Islet precursor cell (in vitro differentiated cells): ENCODE measurements at places on chromosomes 4 and X.

DNA sequence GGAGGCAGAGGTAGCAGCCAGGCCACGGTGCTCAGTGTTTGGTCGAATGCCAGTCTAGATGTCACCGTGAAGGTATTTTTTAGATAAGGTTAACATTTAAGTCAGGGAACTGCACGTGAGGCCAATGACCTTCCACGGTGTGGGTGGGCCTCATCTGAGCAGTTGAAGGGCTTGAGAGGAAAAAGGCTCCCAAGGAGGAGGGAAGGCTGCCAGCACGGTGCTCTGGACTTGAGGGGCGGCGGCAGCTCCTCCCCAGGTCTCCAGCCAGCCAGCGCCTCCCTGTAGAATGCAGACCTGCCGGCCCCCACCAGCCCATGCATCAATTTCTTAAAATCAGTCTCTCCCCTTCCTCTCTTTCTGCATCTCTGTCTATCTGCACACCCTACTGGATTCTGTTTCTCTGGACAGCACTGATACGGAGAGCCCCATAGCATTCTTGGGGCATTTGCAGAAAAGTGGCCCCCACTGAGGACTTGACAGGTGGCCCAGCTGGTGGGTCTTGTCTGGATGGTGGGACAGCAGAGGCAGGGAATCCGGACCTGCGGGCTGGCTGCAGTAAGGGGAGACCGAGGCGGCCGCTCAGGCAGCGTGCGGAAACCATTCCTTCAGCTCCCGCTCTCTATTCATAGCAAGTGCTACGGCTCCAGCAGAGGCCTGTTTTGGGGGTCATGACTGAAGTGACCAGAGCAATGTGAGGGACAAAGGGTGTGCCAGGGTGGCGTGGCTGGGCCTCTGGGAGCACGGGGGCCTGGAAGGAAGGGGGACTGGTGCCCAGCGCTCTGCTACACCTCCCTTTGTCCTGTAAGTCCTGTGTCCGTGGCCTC is 7.9 kb upstream of the RGS12 start:
- DNase-seq: peak; percentile 38

DNA sequence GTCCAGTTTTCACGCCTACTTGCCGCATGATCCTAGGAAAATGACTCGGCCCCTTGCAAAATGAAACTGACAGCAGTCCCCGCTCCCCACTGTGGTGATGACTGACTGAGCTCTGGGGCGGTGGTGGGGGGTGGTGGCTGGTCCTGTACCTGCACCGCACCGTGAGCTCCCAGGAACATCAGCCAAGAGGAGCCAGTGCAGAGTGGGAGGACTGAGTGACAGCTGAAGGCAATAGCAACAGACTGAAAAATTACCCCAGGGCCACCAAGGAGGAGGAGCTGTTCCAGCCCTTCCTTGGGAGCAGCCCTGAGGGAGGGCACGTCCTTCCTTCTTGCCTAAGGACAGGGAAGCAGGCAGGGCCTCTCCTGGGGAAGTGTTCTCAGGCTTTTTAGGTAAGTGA is 2.4 kb upstream of the C4orf50 start:
- DNase-seq: no peak

DNA sequence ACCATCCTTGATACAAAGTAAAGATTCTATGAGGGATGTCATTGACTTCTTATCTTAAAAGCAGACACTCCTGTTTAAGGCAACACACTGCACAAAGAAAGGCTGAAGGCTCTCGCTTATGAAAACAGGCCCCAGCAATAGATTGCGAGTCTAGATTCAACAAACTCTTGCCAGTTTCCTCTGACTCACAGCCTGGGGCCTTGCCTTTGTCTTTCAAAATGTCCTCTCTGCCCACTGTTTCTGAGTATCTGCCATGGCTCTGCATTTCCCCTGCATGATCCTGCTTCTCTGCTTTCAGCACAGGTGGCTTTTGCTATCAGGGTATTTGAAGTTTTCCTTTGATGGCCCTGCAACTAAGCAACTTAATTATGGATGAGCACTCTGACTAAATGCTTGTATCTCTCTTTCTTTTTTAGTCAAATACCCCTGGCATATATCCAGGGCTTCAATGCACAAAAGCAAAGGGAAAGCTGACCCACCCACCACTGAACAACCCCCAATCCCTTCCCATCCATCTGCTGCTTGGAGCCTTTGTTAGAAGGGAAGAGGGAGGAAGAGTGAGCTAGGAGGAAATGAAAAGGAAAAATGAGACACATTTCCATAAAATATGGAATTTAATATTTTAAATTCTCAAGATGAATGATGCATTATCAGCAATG is 32.2 kb downstream of the NDP start:
- DNase-seq: peak; percentile 57

DNA sequence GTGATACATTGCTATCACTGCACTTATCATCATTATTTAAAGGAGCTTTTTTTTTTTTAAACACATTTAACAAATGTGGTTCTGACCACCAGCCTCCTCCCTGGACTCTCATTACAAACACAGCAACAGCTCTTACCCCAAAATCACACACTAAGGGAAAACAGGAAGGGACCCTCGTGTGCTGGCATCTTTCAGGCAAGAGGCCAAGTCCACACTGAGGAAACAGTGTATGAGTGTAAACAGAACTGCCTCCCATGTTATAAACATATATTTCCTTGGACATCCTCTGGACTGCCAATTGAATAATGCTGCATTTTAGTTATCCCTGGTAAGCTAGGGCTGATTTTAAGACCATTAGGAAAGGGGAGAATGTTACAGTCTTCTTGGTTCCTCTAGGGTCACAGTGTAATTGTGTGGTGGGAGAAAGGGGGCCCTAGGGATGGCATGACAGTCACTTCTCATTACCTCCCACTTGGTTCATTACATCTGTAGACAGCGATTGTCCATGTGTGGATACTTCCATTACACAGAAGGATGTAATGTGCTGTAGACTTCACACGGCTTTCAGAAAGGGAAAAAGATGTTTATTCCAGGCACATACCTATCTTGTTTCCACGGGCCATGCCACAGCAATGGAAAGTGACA is 244.6 kb upstream of the TET2 start:
- no peak for DNase-seq

DNA sequence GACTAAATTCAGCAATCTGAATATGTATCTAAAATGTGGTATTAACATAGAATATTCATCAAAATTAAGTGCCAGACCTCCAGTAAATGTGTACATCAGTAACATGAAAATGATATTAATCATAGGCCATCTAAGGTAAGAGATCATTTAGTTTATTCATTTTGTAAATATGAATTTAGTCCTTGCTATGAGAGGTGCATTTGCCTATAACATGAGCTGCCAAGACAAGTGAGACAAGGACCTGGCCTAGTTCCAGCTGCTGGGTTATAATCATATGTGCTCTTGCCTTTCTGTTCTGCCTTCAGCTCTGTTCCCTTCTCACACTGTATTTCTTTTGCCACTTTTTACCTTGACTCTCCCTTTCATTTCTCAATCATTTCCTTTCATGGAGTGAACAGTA is 160.0 kb downstream of the STIM2 start:
- DNase-seq: no peak

- no peak for DNase-seq
These were observed 4.0 kb upstream of the RPS6KA6 start for GRCh38 chrX:84192006-84192405.

DNA sequence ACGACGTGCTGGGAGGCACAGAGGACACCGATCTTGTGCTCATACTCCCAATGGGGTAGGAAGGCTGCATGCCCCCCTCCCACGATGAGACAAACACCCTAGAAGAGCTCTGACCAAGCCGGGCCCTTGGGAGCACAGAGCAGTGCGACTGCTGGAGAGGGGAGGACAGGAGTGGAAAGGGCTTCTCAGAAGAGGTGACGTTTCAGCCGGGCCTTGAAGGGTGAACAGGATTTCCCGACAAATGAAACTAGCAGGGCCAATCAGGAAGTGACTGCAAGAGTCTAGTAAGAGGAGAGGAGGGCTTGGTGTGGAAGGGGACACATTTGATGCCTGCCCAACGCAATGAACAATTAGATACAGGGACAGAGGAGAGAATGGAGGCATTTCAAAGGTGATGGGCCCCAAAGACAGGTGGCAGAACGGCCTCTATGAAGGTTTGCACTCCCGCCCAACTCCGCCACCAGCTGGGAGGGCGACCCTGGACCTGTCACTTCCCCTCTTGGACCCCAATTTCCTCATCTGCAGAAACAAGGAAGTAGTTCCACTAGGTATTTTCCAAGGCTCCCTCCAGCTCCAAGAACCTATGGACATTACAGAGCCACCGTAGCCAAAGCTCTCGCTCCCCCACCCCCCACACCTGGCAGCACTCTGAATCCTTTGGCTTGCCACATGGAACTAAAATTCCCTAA is 3.9 kb downstream of the HCFC1 start:
- DNase-seq: no peak

- no peak for DNase-seq
These were observed 646 bp downstream of the ABCB7 start for GRCh38 chrX:75155447-75155826.

DNA sequence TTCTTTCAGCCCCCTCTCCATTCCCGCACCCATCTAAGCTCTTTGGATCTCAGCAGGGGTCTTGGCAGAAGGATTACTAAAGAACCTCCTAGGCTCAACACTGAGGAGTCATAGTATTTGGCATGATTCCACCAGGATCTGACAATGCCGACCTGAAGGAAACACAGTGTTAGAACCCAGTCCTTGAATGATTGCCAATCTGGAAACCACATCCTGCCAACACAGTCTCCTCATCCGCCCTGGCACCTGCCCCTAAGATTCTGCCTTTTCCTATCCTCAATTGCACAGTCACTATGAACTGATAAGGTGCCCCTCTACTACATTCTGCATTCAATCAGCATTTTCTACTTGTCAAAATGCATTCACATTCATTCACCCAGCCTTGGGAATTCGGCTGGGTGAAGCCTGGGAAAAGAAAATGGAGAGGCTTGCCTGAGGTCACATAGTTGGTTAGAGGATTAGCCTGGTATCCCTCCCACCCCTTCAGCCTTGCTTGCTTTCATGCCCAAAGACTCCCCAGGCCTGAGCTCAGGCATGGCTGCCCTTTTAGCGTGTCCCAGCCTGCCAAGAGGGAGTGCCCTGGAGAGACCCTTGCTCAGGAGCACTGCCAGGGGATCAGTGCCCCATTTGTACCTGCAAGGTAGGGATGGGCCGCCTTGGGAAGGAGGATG is 2.2 kb upstream of the CLDN2 start:
- DNase-seq: no peak
